T1000 (cell line): ENCODE measurements at places on chromosomes 7 and 10.

GRCh38 chr7:2498708-2499107 is 20.9 kb upstream of the LFNG start:
- DNase-seq: no peak

GRCh38 chr10:35641676-35642034 is 441 bp downstream of the FZD8 start:
- peak; percentile 50 for DNase-seq

GRCh38 chr7:32427769-32428291 is 62.4 kb downstream of the LSM5 start:
- DNase-seq: peak; percentile 11

- no peak for DNase-seq
These were observed 131.3 kb upstream of the ASAH2 start for GRCh38 chr10:50382576-50383023.

- no peak for DNase-seq
These were observed 12.4 kb downstream of the TTYH3 start for GRCh38 chr7:2644220-2644561.

- DNase-seq: no peak
These were observed 100.1 kb downstream of the SLC37A3 start for GRCh38 chr7:140298213-140298612.

GRCh38 chr7:83691095-83691494 is 42.2 kb upstream of the SEMA3E start:
- no peak for DNase-seq

- no peak for DNase-seq
These were observed 52.4 kb upstream of the DLX6 start for GRCh38 chr7:96952974-96953391.

DNA sequence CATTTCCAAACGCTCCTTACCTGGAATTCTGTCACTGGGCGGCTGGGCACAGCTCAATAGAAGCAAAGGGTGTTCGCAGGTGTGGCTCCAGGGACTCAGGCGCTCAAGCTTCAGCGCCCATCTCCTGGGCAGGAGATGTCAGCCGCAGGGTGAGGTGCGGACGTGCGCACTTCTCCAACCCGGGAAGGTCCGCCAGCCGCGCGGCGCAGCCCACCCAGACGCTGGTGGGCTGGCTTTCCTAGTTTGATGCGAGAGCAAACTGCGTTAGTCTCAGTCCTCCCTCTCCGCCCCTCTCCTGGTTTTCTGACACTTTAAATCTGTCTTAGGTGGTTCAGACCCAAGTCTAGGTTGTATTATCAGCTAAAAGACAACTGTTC is 267 bp downstream of the CALCR start:
- no peak for DNase-seq

DNA sequence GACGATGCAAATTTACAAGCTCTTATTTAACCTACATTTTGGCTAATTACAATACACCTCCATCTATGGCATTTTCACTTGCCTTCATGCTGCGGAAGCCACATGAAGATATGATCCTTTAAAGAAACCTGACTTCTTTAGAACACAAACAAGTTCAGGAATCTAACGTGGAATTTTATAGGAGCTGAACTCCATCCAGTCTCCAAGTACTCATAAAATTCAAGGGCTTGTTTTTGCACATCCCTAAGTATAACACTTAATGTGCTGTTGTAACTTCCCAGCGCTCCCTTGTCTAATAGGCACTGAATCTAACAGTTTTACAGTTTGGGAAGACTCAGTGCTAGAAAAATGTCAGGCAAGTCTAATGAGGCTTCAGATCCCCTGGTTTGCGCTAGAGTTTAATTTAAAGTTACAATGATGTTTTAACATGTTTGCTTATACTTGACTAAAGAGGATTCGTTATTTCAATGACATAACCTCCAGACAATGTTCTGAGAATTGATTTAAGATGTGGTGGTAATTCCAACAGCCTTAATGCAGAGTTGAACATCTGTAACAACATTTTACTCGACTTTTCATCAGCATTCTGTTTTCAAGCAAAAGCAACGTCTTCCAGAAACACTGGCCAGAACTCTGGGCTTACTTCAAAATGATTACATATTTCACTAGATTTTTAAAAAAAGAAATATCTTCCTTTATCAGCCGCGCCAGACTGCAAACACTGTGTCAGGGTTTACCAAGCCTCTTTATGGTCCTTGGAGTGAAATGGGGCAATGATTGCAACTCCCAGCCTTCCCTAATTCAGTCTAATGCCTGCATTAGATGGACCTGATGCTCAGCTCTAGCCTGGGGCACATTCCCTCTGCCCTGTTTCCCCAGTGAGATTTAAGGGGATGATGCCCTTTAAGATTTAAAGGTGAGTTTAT is 664.3 kb downstream of the KCNMA1 start:
- no peak for DNase-seq

DNA sequence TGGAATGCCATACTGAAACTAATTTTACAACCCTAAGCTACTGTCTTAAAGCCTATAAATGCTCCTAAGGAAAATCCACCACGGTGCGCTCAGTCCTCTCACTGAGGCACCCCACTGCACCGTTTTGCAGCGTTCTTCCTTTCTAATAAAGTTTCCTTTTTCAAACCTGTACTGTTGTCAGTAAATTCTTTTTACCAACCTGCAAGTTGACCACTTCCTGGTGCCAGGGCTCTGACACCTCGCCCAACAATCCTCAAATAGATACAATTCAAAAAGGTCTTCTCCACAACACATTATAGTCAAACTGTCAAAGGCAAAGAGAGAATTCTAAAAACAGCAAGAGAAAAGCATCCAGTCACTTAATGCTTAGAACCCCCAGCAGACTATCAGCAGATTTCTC is 42.8 kb downstream of the HERPUD2 start:
- no peak for DNase-seq

DNA sequence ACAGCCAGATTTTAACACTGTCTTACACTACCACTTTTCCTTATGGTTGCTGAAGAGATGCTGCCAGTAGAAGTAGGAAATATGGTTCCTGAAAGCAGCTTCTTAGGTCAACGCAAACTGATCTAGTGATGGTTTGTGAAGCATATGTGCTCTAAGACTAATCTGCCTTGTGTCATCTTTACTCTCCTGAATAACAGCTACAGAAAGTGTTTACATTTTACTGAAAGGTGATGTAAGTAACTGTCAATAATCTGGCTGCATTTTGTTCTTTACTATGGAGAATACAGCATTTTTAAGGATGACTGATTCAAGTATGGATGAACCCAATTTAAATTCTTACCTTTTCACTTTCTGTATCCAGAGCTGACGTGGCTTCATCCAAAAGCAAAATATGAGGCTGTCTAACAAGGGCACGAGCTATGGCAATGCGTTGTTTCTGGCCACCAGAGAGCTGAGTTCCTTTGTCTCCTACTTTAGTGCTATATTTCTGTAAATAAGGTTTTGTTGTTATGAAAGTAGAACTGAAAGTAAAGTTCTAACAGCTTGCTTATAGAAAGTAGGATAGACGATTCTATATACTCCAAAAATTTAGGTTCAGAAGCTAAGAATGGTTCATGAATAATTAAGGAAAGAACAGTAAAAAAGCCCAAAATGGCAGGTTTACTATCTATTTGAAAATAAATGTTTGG is 30.2 kb upstream of the ABCB4 start:
- DNase-seq: no peak

DNA sequence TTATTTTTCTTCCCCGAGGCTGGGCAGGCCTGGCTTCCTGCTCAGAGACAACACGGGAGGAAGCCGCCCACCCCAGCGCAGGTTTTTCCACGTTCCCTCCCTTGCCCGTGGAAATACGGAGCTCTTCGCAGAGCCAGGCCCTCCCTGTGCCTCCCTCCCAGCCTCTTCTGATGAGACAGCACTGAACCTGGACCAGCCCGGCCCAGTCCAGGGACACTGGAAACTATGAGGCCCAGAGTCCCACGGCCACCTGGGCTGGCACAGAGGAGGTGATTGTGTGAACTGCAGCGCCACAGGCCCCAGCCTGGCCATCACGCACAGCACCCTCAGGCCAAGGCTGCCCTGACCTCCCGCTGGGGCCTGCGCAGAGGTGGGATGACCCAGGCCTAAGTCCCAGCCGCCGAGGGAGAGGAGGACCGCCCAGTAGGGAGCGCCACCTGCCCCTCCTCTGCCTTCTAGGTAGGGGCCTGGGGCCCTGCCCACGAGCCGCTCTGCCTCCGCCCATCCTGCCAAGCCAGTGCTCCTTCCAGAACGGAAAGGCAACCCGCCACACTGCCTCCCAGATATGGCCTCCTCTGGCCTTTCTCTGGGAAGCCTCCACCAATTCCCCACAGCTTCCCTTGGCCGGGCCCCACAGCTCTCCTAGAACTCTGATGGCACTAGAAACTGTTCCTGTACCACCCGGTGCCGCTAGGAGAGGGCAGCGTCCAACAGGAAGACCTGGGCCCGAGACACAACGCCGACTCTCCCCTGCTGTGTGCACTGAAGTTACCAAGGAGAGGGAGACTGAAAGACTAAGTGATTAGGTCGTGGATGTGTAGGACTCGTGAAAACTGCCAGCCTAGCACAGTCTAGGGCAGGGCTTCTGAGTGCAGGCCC is 57.2 kb downstream of the PROSER2 start:
- no peak for DNase-seq

- no peak for DNase-seq
These were observed 424.8 kb upstream of the FZD8 start for GRCh38 chr10:36066850-36067249.

DNA sequence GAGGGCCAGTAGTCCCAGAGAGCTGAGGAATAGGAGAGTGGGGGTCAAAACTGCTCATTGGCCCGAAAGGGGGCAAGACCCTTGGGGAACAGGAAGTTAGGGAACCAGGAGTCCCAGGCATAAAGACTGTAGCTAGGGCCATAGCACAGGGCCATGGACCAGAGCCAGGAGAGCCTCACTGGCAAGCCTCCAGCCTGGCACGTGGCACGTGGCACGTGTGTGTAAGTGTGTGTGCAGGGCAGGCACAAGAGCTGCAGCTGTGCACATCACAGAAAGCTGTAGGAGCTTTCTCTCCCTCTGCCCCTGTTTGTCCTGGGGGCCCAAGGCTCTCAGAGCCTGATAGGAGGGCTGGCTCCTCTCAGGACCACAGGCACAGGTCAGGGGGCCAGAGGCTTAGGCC is 47.8 kb upstream of the SLF2 start:
- DNase-seq: no peak

GRCh38 chr7:125664625-125665024 is 735.0 kb upstream of the POT1 start:
- DNase-seq: no peak

- no peak for DNase-seq
These were observed 58.7 kb upstream of the TFEC start for GRCh38 chr7:116089293-116089692.

DNA sequence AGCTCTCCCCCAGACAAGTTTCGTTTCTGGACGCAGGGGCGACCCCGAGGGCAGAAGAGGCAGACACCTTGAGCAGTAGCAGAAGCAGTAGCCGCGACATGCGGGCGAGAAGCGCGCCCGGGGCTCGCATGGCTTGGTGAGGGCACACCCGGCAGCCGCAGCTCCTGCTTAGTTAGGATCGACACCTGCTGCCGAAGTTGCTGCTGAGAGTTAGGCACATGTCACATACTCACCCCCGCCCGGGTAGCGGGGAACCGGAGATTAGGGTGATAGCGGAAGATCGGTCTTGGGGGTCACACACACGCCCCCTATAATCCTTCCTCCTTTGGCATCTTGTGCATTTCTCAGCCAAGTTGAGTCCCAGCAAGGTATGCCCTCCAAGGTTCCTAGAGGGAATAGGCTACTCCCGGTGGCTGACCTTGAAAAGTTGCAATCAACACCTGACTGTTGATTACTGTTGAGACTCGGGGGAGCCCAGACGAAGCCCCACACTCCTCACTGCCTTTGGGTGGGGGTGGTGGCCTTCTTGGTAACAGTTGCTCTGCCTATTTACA is 668 bp downstream of the GPR37 start:
- no peak for DNase-seq

DNA sequence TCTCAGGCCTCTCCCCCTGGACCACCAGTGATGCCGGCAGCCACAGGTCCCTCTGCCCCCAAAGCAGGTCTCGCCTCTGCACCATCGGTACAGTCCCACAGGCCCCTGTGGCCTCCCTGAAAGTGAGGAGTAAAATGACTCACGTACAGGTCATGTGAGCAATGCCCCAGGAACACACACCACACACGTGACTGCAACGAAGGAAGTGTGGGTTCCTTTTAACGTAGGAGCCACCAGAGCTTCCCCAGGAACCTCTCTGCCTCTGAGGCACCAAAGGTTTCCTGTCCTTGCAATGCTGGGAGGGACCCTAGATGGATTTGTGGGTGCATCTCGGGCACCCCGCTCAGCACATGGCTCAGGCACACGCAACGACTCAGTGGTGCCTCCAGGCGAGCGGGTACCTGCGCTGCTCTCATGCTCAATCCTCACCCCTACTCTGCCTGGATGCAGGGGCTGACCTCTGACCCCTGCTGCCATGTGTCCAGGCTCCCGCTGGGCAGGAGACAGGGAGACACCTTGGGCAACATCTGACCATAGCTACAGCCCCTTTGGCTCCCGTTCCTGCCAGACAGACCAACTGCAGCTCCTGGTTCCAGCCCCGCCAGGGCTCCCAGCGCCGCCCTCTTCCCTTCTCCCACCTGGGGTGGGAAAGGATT is 120.7 kb downstream of the PRKAG2 start:
- peak; percentile 12 for DNase-seq

DNA sequence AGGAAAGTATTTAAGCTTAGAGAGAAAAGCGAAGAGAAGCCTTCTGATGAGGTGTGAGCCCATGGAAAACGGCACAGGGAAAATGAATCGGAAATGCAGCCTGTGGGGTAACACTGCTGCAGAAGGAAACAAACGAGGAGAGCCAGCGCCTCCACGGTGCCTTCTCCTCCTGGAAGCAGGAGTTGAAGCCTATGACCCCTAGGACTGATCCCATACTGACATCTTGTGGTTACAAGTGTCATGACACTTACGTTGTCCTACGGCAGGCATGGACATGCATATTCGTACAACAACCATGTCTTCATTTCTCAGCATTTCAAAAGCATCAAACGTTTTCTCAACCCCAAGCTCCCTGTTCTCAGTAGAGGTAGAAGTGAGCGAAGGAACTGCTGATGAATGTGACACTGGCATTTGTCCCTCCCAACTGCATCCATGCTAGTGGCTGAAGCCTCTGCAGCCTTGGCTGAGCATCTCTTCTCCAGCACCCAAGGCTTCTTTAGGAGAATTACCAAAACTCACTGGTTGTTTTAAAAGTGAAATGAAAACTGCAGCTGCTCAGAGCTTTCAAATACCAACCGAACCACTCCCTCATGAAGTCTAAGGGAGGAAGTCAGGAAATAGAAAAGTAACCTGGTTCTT is 160.2 kb downstream of the JAZF1 start:
- DNase-seq: peak; percentile 33

GRCh38 chr7:92135052-92135889 is 994 bp upstream of the CYP51A1 start:
- no peak for DNase-seq

- no peak for DNase-seq
These were observed 28.0 kb upstream of the VSIR start for GRCh38 chr10:71801361-71801760.

GRCh38 chr7:29416938-29417305 is 146.7 kb upstream of the PRR15 start:
- DNase-seq: no peak

- DNase-seq: no peak
These were observed 47.9 kb upstream of the SLC35B4 start for GRCh38 chr7:134364619-134365037.
